ENCODE measurements at places on chromosomes 16 and 17.

DNA sequence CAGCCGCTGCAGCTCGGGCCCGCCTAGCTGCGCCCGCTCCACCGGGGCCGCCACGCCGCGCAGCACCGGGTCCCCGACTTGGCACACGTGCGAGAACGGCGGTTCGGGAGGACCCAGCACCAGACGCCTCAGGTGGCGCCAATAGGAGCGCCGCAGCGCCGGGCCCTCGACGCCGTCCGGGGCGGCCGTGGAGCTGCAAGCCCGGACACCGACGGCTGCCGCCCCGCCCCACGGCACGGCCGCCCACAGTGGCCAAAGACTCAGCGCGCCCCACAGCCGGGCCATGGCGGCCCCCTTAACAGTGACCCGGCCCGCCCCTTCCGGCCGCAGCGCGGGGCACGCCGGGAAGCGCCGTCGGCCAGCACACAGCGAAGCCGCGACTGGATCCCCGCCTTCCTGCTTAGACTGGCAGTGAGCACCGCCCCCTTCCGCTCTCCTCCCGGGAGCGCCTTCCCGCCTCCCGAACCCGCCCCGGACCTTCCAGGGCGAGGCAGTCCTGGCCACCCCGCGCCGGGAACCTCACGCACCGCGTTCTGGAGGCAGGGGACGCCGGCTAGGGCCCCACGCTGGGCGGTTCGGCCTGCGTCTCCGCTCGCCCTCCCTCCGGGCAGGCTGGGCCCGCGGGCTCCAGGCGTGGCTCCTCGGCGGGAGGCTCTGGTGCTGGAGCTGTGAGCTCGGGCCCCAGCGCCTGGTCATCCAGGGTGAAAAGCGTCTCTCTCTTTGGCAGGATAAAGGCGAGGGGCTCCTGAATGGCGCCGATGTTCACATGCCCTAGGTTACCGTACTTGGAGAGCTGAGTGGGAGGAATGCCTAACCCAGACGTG, at the start of gene PDF:
Gene PDF (minus strand): TSS at position 303 of the 824 bp plus-strand sequence. CDS start 18 bp downstream, at position 285.
- peak; percentile 80 for DNase-seq

DNA sequence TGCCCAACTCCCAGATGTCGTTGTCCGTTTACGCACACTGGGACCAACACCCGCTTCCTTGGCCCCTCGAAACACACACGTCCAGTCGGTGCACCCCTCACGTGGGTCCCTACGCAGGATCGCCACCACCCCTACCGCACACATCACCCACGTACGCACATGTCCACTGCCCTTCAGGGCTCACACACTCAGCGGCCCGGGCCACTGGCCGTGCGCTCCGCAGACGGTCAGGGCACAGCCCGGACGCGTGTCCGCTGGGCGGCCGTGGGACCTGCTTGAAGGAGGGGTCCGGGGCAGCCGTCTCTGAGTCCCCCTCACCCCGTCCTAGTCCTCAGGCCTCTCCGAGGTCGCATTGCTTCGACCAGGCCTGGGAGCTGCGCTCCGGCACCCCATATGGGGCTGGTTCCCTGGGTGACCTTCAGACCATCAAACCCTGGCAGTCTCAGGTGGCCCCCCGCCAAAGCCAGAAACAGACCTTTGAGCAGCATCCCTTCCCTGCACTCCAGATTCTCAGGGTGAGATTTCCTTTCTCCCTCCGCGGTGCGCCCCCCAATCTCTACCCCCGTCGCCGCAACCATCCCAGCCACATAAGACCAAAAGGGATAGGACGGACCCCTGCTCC, 914 bp upstream of the GPRC5B start:
- no peak for DNase-seq

GRCh38 chr16:10466313-10466712, 80.5 kb downstream of the ATF7IP2 start:
- DNase-seq: no peak

DNA sequence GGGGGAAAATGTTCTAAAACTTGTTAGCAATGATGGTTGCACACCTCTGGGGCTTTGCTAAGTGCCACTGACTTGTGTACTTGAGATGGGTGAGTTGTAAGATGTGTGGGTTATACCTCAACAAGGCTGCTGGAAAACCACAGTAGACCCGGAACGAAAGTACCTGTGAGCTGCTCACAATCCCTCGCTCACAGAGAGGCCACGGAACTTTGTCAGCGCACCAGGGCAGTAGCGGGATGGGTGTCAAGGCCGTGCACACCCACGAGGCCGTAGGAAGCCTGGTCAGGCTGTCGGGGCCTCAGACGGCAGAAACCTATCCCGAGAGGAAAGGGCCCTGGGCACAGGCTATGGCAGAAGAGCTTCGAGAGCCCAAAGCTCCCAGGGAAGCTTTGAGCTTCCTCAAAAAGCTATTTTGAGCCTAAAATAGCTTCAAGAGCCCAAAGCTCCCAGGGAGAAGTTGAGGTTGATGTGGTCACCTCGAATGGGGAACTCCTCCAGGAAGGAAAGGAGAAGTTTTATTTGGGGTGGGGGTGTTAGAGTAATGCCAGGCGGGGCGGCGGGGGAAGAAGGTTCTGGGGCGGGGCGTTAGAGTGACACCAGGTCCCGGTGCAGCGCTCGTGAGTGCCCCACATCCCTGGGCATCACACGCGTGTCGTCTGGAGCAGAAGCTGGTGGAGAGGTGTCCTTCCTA, 19.0 kb downstream of the CBFA2T3 start:
- DNase-seq: no peak

GRCh38 chr16:1129106-1129960, 23.6 kb upstream of the CACNA1H start:
- no peak for DNase-seq

DNA sequence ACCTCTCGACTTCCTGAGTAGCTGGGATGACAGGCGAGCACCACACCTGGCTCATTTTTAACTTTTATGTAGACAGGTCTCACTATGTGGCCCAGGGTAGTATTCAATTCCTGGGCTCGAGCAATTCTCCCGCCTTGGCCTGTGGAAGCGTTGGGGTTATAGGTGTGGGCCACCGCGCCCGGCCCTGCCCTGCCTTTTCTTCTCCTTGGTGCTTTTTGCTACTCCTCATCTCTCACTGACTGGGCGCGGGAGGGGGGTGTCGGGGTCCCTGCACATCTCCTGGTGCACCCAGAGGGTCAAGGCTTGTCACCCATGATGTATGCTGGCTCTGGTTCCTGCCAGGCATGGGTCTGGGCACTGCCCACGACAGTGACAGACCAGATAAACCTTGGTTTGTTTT, 2.9 kb downstream of the MCRIP2 start:
- no peak for DNase-seq

DNA sequence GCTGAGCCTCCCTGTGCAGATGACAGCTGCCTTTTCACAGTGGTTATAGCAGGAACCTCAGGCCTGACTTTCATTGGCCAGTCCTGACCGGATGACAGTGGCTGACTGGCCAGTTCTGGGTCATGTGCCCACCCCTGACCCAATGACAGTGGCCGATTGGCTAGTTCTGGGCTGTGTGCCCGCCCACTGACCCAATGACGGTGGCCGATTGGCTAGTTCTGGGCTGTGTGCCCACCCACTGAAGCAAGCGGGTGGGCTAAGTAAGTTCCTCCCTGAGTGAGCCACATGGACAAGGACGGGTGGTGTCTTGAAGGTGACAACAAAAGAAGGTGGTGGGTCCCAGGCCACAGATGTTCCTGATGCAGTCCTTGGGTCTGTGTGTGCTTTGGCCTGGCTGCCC, 9.5 kb downstream of the DEF8 start:
- peak; percentile 44 for DNase-seq

GRCh38 chr17:48322060-48322459, 108.0 kb downstream of the SKAP1 start:
- DNase-seq: no peak

DNA sequence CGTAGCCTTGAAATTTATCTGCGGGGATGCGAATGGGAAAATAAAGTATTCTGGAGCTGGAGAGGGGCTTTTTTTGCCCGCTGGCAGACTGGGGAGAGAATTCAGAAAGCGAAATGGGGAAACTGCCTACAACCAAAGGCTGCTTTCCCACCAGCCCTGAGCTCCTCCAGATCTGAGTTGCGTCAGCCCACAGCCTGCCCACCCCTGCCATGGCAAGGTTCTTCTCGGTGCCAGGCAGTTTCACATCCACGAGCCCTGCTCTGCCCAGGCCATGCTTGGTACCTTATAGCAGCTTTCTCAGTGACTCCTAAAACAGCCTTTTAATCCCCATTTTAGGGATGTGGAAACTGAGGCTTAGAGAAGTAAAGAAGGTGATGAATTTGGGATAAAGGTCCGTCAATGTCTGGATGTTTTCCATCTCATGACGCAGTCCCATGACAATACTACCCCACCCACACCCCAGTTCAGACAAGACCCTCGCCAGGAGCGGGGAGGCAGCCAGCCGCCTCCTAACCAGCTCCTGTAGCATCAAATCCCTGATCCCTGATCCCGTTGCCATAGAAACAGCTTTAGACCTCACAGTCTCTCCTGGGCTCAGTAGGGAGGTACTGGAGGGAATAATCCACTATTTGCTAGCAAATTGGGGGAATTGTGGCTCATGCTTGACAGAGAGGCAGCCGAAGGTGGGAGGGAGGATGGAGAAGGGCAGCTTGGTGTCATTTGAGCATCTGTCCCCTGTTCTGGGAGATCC, 113.5 kb downstream of the MGAT5B start:
- no peak for DNase-seq

GRCh38 chr16:54928411-54929089, 2.1 kb upstream of the IRX5 start:
- peak; percentile 28 for DNase-seq

DNA sequence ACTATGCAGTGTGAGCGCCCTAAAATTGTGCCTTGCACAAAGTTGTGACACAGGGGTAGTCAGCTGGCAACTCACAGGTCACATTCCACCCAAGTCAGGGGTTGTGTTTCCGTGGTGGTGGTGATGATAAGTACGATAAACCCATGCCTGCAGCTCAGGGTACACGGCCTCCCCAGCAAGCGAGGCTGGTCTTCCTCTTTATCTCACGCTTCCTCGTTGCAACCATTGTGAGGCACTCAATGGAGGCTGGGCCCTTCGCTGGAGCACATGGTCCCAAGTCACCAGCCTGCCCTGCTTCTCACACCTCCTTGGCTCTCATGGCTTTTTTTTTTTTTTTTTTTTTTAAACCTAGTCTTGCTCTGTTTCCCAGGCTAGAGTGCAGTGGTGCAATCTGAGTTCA, 307.5 kb downstream of the CPPED1 start:
- DNase-seq: no peak

GRCh38 chr16:89922884-89923639, at the start of gene TUBB3:
Gene TUBB3, plus strand, starts transcription at chr16:89923342. Its CDS starts 60 bp downstream, at chr16:89923402.
- peak; percentile 87 for DNase-seq

DNA sequence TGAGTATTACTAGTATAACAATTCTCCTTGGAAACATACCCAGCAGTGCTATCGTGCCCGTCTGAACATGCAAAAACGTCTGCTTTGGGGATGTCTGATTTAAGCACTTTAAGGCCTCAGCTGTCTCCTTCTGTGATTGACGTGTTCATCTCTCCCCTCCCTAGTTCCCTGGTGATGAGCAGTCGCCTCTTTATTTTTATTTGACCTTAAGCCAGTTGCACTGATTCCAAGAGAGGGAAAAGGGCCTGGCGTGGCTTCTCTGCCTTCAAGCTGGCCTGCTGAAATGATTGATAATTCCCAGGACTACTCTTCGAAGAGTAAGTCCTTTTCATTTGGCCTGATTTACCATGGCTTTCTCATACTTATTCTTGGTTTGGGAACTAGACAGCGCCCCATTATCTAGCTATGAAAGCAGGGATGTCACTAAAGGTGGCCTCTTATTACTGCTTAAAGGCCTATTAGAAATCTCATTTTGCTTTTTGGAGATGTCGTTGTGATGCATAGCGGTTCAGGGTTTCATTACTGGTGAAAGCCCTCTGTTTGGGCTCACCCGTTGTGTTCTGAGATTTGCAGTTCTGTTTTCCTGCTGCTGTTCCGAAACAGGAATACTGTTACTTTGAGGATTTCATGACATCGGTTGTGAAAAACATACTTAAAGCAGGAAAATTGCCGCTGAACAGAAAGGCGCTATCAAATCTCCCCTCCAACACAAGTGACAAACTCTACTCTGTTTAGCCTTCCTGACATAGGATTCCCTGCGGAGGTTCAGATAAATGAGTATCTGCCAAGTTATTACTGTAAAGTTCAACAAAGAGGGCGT, 65.5 kb downstream of the IQCK start:
- DNase-seq: no peak

- no peak for DNase-seq
These were observed 753.9 kb upstream of the EEF2KMT start for GRCh38 chr16:5851393-5851982.
